AG09319 (cell line): ENCODE measurements at places on chromosomes 3 and 15.

- no peak for DNase-seq
These were observed 201.7 kb upstream of the MLF1 start for GRCh38 chr3:158369279-158369678.

DNA sequence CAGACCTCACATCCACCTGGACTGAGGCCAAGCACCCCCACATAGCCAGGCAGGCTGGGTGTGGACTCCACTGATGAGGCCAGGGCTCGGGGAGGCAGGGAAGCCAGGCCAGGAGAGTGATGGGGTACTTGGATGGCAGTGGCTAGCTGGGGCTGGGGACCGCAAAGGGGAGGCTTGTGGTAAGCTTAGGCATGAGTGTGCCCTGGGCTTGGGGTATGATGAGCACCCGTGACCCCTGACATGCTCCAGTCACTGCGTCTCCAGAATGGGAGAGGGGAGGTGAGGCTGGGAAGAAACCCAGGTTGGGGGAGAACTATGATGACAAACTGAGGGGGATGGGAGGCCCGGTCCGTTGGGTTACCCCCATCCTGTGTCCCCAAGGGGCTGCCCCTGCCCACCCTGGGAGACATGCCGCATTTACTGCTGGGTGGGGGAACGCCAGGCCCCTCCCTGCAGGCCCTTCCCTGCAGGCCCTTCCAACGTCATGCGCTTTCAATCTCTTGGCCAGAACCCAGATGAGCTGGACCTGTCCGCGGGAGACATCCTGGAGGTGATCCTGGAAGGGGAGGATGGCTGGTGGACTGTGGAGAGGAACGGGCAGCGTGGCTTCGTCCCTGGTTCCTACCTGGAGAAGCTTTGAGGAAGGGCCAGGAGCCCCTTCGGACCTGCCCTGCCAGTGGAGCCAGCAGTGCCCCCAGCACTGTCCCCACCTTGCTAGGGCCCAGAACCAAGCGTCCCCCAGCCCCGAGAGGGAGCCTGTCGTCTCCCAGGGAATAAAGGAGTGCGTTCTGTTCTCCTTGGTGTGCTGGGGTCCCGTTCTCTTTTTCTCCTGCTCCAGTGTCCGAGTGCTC, 34.1 kb downstream of the TSPAN3 start:
- no peak for DNase-seq

DNA sequence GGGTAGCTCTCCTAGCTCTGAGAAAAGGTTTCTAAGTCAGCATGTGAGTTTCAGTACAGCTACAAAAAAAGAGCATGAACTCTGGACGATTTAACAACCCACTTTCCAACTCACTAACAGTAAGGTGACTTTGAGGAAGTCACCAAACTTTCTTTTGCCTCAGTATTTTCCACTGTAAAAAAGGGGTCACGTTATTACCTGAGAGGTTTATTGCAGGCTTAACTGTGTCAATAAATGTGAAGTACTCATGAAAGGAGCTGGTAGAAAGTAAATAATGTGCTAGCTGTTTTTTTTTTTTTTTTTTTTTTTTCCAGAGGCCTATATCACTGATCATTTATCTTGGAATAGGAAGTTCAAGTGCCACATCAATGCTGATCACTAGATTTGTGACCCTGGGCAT, 89.3 kb downstream of the PLSCR2 start:
- no peak for DNase-seq

- no peak for DNase-seq
These were observed 92.8 kb upstream of the MELTF start for GRCh38 chr3:197122394-197122793.

- no peak for DNase-seq
These were observed 29.3 kb upstream of the COL6A5 start for GRCh38 chr3:130316169-130316568.

DNA sequence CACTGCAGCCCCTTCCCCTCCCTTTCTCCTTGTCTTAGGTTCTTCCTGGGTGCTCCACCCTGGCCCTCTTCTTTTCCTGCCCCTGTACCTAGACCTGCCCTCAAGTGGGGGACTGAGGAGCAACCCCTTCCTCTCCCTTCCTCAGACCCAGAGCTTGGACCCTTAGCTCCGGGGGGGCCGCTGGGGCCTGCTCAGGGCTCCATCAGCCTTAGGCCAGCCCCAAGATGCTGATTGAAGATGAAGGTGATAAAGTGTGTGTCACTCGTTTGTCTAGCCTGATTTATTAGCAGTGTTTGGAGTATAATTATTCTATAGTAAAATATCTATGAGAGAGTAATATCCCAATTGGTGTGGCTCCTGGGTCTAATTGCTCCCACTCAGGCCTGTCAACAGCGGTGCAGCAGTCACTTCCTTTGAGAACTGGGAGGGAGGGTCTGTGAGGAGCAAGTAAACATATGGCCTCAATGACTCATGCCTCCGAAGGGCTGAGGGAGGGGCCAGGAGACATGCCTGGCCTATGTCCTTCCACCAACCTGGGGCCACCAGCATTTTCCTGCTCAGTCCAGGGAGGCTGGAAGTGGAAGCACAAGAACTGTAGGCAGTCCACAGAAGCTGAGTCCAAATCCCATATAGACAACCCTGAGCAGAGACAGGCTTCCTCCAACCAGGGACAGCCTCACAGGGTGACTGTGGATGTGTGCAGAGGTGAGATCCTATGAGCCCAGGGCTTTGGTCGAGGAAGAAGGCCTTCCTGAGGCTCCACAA, 123.2 kb downstream of the DNAJB8 start:
- DNase-seq = no peak

DNA sequence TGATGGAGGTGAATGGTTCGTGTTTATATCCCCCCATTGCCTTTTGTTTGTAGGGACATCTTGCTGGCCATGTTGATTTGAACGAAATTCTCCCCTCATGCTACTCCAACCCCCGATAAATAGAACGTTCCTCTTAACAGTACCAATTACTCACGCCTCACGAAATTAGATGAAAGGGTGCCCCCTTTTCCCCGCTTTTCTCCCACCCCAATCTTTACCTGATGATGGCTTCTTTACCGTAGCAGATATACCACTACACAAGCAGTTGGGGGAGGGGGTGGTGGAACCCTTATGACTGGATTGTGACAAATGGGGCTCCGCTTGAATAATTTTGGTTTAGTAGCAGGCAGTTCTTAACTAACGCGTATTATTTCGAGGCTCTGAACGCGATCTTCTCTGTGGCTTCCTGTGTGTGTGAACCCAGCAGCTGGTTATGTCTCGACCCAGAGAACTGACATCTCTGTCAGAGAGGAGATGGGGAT, 1.1 kb downstream of the PIAS1 start:
- no peak for DNase-seq
